ENCODE measurements at places on chromosomes 5 and 9. TPM values are rescaled to one million over a fixed set of nuclear protein-coding genes. Genes with fewer than 3 reads are reported as not detected.
A peak's percentile ranks its signal among the peaks of the same experiment; 100 is the strongest.

DNA sequence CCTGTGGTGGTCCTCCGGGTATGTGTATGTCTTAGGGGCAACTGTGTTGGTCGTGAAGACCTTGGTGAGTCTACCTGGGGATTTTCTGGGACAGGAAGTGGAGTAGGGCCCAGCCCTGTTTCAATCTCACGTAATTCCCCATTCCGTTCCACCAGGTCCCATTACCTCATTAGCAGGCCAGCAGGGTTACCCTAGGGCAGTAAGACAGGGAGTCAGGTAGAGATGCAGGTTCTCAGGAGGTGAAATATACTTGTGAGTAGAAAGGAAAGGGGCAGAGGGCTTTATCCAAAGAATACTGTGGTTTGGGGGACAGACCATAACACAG lies 56.5 kb downstream of the MACROH2A1 start:
- no peaks in the 10 kb centered on the region for H3K4me1 ChIP-seq
- H3K4me3 ChIP-seq: no peak overlapping the region
- no peak for DNase-seq
- peaks cover 1% of the 10 kb centered on the region for H3K27me3 ChIP-seq
- H3K27ac ChIP-seq: no peak overlapping the region

GRCh38 chr5:39080168-39080567 lies 6.0 kb upstream of the RICTOR start:
- H3K27ac ChIP-seq: no peak overlapping the region
- no peaks in the 10 kb centered on the region for H3K36me3 ChIP-seq
- H3K4me1 ChIP-seq: peaks cover 1% of the 10 kb centered on the region
- H3K27me3 ChIP-seq: peaks cover 5% of the 10 kb centered on the region
- no peak for DNase-seq

DNA sequence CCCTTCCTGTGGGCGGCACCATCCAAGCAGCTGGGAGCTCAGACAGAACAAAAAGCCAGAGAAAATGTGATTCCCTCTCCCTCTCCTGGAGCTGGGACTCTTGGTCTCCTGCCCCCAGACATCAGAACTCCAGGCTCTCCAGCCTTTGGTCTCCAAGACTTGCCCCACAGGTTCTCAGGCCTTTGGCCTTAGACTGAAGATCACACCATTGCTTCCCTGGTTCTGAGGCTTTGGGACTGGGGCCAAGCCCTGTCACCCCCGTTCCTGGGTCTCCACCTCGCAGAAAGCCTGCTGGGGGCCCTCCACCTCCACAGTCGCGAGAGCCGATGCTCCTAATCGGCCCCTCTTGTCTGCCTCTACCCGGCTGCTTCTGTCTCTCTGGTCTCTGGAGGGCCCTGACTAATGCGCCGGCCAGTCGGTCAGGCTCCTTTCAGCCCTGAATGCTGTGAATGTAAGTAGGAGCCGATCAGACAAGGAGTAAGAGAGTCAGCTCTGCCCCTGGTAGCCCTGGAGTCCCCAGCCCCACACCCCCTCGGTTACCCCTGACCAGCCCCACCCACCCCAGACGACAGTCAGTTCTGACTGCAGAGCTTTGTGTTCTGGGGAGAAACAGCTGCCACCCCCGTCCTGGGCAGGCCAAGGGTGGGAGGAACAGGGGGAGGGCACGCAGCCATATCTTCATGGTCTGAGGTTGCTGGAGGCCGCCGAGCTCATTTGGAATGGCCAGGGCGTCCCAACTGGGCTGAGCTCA lies 57.5 kb downstream of the VAV2 start:
- H3K4me3 ChIP-seq: peak overlapping the region; percentile 14
- DNase-seq: no peak
- H3K4me1 ChIP-seq: peaks cover 66% of the 10 kb centered on the region
- peak overlapping the region; percentile 74 for H3K27ac ChIP-seq
- H3K27me3 ChIP-seq: peaks cover 33% of the 10 kb centered on the region

DNA sequence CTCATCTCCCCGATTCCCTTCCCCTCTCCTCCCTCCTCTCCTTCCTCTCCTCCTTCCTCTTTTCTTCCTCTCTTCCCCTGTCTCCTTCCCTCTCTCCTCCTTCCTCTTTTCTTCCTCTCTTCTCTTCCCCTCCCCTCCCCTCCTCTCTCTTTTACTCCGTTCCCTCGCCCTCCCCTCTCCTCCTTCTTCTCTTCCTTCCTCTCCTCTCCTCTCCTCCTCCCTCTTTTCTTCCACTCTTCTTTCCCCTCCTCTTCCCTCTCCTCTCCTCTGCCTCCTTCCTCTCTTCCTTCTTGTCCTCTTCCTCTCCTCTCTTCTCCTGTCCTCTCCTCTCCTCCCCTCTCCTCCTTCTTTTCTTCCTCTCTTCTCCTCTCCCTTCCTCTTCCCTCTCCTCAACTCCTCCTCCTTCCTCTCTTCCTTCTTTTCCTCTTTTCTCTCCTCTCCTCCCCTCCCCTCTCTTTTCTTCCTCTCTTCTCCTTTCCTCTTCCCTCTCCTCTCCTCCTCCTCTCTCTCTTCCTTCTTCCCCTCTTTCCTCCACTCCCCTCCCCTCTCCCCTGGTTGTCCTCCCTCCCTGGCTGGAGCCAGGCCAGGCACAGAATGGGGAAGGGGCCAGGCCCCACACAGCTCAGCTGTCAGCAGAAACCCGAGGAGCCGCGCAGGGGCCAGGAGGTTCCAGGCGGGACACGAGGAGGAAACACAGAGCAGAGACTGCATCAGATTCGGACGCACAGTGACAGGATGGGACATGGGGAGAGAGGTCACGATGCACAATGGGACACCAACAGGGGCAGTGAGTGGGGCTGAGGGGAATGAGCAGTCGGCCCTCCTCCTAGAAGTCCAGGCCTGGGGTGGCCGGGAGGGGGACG lies 48.0 kb downstream of the CAMK2A start:
- no peak overlapping the region for H3K27ac ChIP-seq
- DNase-seq: no peak
- H3K4me1 ChIP-seq: peaks cover 7% of the 10 kb centered on the region
- H3K36me3 ChIP-seq: no peaks in the 10 kb centered on the region
- H3K4me3 ChIP-seq: no peak overlapping the region

DNA sequence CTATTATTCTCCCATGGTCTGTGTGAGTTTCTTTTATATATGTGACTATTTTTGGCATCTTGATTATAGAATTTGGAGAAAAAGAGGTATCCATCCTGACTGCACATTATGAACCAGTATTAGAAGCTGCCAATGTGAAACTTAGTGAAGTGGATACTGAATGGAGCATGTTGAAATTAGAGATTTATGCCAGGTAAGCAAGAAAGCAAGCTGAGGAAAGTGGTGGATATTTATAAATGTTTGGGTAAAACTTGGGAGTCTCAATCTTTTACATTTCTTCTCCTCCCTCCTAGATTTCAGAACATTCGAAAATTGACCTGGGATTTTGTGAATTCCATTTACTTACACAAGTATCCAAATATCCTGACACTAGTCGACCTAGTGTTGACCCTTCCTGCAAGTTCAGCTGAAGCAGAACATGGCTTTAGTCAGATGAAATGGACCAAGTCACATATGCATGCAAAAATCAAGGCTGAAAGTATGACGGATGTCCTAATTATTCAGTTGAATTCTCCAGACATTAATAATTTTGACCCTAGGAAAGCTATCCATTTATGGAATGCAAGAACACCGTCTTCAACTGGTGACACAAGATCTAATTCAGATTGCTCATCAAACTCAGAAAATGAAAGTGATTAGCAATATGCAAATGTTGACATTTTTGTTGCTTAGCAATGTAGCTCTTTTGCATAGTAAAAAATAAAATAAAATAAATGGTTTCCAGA lies 66.8 kb upstream of the IL7R start:
- no peaks in the 10 kb centered on the region for H3K27me3 ChIP-seq
- H3K4me3 ChIP-seq: no peak overlapping the region
- H3K4me1 ChIP-seq: no peaks in the 10 kb centered on the region
- H3K36me3 ChIP-seq: no peaks in the 10 kb centered on the region
- no peak overlapping the region for H3K27ac ChIP-seq

- no peaks in the 10 kb centered on the region for H3K36me3 ChIP-seq
- H3K4me3 ChIP-seq: no peak overlapping the region
- no peak overlapping the region for H3K27ac ChIP-seq
- peaks cover 11% of the 10 kb centered on the region for H3K4me1 ChIP-seq
Observed at GRCh38 chr5:133838286-133838685, 130.1 kb downstream of the C5orf15 start.

DNA sequence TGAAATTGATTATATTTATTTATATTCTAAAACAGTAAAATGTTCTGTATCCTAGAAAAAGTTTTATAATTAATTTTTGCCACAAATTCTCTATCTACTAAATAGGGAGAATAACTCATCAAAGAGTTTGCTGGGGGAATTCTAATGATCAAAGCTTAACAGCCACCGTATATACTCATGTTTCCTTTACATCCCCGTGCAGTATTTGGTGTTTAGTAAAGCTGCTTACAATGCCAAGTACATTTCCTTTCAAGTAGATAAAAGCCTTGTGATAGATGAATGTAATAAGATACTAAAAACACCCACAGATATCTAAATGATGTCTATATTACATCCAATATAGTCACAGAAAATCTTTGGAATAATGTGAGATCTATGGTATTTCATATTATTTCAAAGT lies 312.2 kb downstream of the HCN1 start:
- no peak for DNase-seq
- no peaks in the 10 kb centered on the region for H3K36me3 ChIP-seq
- no peak overlapping the region for H3K4me3 ChIP-seq
- no peaks in the 10 kb centered on the region for H3K27me3 ChIP-seq
- H3K4me1 ChIP-seq: no peaks in the 10 kb centered on the region
- no peak overlapping the region for H3K27ac ChIP-seq

GRCh38 chr5:160614136-160614535 lies 192.5 kb downstream of the PTTG1 start:
- no peak overlapping the region for H3K27ac ChIP-seq
- H3K4me3 ChIP-seq: no peak overlapping the region
- peaks cover 4% of the 10 kb centered on the region for H3K36me3 ChIP-seq
- H3K4me1 ChIP-seq: no peaks in the 10 kb centered on the region
- H3K27me3 ChIP-seq: peaks cover 1% of the 10 kb centered on the region
- no peak for DNase-seq

GRCh38 chr9:6006749-6007057 lies 8.7 kb downstream of the RANBP6 start:
- DNase-seq: no peak
- H3K27ac ChIP-seq: no peak overlapping the region
- peak overlapping the region; percentile 98 for H3K4me3 ChIP-seq
- H3K36me3 ChIP-seq: no peaks in the 10 kb centered on the region
- H3K4me1 ChIP-seq: peaks cover 12% of the 10 kb centered on the region
- peaks cover 2% of the 10 kb centered on the region for H3K27me3 ChIP-seq

DNA sequence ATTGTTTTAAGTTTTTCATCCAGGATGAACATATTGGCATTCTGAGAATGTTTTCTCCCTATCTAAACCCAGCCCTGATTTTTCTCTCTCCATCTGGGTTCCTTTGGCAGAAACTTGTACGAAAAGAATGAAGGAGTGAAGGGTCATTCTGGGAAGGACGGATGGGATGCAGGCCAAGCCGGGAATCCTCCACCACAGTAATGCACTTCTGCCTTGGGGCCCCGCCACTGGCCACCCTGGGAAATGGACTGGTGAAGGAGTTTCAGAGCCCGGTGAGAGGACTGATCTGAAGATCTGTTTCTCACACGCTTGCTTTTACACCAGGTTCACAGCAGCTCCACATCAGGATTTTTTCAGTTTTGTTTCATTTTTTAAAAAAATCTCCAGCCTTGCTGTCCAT lies 554.8 kb downstream of the BNC2 start:
- H3K36me3 ChIP-seq: peaks cover 4% of the 10 kb centered on the region
- peaks cover 15% of the 10 kb centered on the region for H3K4me1 ChIP-seq
- no peak overlapping the region for H3K4me3 ChIP-seq
- no peak overlapping the region for H3K27ac ChIP-seq
- peaks cover 4% of the 10 kb centered on the region for H3K27me3 ChIP-seq

- H3K27ac ChIP-seq: peak overlapping the region; percentile 45
- no peak overlapping the region for H3K4me3 ChIP-seq
- no peak for DNase-seq
Observed at GRCh38 chr9:38687389-38687842, 32.5 kb downstream of the FAM240B start.

- DNase-seq: no peak
- H3K4me1 ChIP-seq: no peaks in the 10 kb centered on the region
- H3K27me3 ChIP-seq: no peaks in the 10 kb centered on the region
- H3K27ac ChIP-seq: no peak overlapping the region
- H3K36me3 ChIP-seq: peaks cover 5% of the 10 kb centered on the region
Observed at GRCh38 chr5:151812757-151813309, 41.1 kb downstream of the G3BP1 start.

DNA sequence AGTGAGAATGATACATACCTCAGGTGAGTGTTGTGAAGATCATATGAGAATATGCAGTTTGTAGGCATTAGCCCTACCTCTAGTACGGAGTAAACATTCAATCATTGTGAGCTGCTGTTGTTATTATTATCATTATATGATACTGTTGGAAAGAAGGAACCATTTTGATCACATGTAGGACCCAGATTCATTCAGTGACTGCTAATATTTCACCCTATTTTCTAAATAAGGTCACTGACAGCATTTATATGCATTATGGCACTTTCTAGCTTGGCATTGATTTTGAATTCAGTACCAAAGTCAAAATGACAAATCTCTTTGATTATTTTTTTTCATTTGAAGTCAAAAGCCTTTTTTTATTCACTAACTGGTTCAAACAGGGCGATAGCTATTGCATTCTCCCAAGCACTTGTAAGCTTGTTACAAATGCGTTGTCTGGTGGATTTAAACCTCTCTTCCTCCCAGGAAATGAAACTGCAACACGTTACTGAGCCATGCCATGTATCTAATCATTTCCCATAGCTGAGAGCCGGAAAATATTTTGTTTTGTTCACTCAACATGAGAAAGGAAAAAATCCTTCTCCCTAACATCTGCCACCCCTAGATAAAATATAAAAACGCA lies 320.8 kb upstream of the SGCD start:
- no peak overlapping the region for H3K27ac ChIP-seq
- H3K4me3 ChIP-seq: no peak overlapping the region
- H3K4me1 ChIP-seq: no peaks in the 10 kb centered on the region
- H3K36me3 ChIP-seq: no peaks in the 10 kb centered on the region
- DNase-seq: no peak
- H3K27me3 ChIP-seq: peaks cover 2% of the 10 kb centered on the region

DNA sequence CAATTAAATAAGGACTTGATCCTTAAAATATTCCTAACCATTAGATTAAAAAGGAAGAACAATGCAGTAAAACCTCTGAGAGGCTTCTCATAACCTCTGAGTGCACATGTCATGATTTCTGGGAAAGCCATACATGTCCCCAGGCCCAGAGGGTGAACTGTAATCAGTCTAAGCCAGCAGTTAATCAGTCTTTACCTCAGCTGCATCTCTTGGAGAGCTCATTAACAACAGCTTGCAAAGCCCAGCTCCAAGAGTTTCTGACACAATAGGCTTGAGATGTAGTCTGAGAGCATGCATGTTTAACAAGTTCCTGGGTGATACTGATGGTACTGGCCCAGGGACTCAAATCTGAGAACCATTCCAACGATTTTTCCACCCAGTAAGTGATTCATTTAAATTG lies 392.1 kb downstream of the DNAH5 start:
- H3K36me3 ChIP-seq: no peaks in the 10 kb centered on the region
- H3K27me3 ChIP-seq: no peaks in the 10 kb centered on the region
- H3K27ac ChIP-seq: no peak overlapping the region
- no peaks in the 10 kb centered on the region for H3K4me1 ChIP-seq
- DNase-seq: no peak

OR1Q1 gene
- not detected for total RNA-seq

ACTBL2 gene
- total RNA-seq: not detected

GRIA1 gene
- not detected for total RNA-seq

EIF4E1B gene
- total RNA-seq: not detected

FTMT gene
- total RNA-seq: not detected
